Left ventricle myocardium inferior (tissue), 1 donor: ENCODE measurements at places on chromosomes 6 and 20.
A peak's percentile ranks its signal among the peaks of the same experiment; 100 is the strongest.

DNA sequence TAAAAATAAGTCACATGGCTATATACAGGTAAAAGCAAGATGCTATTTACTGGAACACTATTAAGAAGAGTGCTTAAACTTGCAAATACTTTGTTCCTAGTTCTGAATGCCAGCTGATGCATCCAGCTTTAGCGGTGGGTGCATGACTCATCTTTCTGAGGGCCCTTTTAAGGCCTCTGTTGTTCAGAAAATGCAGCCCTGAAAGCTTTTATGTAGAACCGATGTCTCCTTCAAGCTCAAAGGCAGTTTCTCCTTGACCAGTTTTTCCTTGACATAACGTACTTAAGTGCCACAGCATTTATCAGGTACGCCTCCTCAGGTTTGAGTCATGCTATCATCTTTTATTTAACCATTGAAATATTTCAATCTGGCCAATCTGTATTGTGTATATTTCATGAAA lies 82.8 kb downstream of the MLIP start:
- DNase-seq, result no peak

DNA sequence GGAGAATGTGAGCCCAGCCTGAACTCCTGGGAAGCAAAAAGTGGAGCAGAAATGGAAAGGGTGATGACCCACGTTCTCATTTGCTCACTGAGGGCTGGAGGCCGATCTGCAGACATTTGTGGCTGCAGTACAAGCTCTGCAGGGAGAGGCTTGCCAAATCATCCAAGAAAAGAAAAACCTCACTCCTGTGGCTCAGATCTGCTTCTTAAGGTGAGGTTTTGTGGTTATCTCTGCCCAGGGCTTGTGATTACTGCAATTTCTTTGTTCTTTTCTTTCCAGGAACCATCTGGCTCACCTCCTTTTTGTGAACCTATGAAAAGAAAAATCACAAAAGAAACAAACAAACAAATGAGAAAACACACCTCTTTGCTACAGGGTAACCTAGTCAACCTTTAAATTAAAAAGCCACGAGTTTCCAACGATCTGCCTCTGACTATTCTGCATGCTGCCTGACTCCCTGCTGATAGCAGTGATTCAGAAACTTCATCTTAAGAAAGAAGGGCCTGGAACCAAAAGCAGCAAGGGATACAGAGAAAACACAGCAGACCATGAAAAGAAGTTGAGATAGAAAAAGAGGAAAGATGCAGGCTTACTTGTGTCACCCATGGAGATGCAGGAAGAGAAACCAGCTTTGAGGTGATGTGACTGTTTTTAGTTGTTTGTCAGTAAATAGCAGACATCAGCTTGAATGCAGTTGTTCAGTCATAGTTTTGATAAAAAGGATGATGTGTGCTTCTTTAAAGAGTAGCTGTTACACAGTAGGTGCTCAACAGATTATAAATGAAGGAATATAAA lies 165.1 kb downstream of the LMBRD1 start:
- DNase-seq, result no peak

DNA sequence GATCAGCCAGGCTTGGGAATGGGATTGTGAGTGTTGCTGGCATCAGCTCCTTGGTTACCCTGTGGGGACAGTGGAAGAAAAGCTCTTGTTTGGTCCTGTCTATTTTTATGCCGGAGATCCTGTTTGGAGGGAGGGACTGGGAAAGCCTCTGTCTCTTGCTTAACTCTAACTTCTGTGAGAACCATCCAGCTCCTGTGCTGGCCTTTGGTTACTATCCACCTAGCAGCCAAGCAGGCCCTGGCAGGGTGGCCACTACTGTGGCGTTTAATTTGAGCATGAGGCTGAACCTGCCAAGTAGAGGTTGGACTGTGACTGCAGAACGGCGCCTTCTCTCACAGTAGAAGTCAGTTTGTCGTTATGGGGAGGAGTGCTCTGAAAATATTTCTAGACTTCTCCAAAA lies 193.3 kb downstream of the UTRN start:
- peak; percentile 57 for DNase-seq

- DNase-seq, result no peak
These were observed 88.5 kb upstream of the FAM8A1 start for GRCh38 chr6:17511580-17511979.

DNA sequence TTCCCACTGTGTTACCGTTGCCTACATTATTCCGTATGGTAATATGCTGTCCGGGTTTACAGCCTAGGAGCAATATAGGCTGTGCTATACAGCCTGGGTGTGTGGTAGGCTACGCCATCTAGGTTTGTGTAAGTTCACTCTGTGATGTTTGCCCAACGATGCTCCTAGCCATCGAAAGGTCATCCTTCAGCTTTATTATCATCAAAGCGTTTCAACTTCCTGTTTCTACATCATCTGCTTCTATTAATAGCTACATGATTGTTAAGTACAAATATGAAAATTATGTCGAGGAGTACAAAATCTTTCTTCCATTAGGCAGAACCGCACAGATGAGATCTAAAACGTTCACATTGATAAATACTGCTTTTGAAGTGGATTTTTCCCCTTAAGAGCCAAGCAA lies 69.9 kb downstream of the PPP1R14C start:
- no peak for DNase-seq

- DNase-seq, result no peak
These were observed 13.8 kb upstream of the HLA-G start for GRCh38 chr6:29813809-29814208.

DNA sequence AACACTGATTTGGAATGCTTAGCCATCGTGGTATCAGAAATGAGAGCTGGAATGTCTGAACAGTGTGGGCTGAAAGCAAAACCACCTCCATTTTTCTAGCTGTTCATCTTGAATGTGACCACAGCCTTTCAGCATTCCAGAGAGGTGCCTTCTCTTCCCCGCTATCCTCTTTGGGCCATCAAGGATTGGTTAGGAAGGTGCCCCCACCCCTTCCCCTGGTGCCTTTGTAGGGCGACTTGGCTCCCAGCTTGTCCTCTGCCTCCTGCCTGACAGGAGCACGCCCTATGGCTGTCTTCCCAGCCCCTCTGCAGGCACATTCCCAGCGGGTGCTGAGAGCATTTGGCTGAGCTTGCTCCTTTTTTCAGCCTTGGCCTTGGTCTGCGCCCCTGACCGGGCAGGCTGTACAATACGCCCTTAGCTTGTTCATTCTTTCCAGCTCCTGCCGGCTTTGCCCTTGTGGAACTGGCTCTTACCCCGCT lies 97.5 kb downstream of the ARMC2 start:
- peak; percentile 91 for DNase-seq

- DNase-seq, result no peak
These were observed 9.2 kb downstream of the QKI start for GRCh38 chr6:163423696-163424095.

- DNase-seq, result no peak
These were observed 17.3 kb upstream of the PCMTD2 start for GRCh38 chr20:64238115-64238825.

- DNase-seq, result no peak
These were observed 77.0 kb downstream of the FOXA2 start for GRCh38 chr20:22507240-22507961.

DNA sequence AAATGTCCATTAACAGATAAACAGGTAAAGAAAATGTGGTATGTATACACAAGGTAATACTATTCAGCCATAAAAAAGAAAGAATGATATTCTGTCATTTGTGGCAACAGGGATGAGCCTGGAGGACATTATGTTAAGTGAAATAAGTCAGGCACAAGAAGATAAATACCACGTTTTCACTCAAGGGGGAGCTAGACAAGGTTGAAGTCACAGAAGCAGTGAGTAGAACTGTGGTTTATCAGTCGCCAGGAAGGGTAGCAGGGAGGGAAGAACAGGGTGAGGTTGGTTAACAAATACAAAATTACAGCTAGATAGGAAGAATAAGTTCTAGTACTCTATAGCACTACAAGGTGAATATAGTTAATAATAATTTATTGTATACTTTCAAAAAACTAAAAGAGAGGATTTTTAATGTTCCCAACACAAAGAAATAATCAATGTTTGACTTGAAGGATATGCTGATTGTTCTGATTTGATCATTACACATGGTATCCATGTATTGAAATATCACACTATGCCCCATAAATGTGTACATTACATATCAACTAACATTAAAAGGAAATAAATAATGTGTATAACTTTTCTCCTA lies 21.1 kb downstream of the RTN4IP1 start:
- no peak for DNase-seq

- DNase-seq, result no peak
These were observed 1320.1 kb upstream of the GJE1 start for GRCh38 chr6:140812636-140813035.
